ENCODE measurements at places on chromosomes 3 and 15.

DNA sequence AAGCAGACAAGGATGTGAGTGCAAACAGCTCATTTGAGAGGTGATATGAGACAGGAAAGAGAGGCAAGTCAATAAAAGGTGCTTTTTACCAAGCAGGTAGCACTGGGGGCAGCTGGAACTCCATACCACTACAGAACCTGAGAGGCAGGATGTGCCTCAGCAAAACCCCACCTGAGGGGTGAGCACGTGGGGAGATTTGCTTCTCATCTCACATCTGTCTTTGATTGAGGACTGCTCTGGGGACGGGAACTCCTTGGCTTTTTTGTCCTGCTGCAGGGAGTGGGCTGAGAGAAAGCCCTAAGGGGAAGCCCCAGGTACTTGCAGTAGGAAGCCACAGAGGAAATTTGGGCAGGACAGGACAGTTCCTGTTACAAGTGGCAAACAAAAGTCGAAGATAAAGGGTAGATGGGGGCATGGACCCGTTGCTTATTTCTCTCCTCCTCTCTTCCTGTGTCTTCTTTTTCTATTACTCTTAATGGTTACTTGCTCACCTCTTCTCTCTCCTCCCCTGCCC is 27.1 kb downstream of the CFAP161 start:
- no peak for DNase-seq

DNA sequence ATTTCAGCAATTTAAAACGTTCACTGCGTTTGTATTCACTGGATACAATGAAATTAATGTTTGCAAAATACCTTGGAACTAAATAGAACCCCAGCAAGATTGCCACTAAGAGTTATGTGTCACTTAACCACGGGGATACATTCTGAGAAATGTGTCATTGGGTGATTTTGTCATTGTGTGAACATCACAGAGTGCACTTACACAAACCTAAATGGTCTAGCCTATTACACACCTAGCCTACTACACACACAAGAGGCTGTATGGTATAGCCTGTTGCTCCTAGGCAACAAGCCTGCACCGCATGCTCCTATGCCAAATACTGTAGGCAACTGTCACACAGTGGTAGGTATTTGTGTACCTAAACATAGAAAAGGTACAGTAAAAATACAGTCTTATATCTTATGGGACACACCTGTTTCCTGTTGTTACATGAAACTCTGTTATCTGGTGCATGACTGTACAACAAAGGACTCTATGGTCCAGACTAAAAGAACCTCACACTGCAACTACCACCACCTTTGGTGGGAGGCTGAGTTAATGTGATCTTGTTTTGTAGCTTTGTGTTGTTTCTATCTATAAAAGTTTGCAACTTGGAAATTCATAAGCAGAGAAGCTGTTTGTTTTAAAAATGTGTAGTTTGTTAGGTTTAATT is 92.2 kb upstream of the NTRK3 start:
- DNase-seq: no peak

DNA sequence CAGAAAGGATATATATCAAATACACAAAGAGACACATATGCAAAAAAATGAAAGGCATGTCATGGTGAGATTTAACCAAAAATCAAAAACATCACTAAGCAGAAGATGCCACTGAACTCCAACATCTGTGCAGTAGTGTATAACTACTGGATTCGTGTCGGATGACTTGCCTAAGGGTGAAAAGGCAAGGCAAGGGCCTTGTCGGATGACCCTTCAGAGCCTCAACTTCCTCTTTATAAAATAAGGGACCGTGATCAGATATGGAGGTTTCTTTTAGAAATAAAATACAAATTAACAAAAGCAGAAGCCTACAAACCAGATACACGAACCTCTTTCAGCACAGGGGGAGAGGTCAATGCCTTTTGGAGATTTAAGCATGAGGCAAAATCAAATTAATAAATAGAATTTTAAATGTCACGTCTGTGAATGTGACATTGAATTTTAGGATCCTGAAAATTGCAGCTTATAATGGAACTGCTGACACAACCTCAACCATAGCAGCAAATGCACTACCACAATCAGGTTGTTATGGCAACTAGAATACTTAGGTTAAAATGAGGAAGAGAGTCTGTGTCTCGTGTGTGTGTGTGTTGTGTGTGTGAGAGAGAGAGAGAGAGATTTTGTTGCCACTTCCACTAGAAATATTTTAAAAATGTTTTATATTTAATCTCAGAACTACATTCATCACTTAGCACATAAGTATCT is 8.3 kb upstream of the CHRM5 start:
- peak; percentile 39 for DNase-seq

- no peak for DNase-seq
These were observed 181.8 kb downstream of the FOXP1 start for GRCh38 chr3:71401695-71402231.

GRCh38 chr3:61927332-61927731 is 366.0 kb downstream of the PTPRG start:
- DNase-seq: no peak

Measured in erythroblast (primary cell).